ENCODE measurements at places on chromosomes 16 and 17.

- DNase-seq = no peak
These were observed 11.1 kb downstream of the UBE2O start for GRCh38 chr17:76441686-76442340.

DNA sequence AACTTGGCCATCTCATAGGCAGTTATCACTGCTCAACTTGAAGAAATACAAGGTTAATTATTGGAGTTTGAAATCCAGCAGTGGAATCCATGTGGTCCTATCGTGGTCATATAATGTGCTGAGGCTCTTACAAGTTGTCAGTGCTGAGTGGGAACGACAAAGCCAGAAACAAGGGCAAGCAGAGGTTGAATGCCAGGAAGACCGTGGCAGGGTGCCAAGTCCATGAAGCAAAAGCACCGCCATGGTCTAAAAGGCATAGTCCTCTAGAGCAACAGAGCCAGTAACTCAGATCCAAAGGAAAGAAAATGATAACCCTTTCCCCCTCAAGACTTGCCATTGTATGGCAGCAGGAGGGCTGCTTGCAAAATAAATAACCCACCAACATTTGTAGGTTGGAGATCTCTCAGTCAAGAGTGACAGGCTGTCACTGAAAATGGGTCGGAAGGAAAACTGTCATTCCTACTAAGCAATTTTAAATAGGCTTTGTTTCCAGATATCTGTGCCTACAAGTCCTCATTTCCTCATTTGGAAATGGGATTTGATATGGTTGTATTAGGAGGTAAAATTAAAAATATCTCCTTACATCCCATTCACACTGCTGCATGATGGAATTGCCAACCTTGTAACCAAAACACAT, 36.4 kb upstream of the HSBP1 start:
- DNase-seq = no peak

- no peak for DNase-seq
These were observed 12.6 kb downstream of the C1QTNF1 start for GRCh38 chr17:79036596-79036995.

- DNase-seq = no peak
These were observed 80.7 kb downstream of the MPRIP start for GRCh38 chr17:17122781-17123483.

DNA sequence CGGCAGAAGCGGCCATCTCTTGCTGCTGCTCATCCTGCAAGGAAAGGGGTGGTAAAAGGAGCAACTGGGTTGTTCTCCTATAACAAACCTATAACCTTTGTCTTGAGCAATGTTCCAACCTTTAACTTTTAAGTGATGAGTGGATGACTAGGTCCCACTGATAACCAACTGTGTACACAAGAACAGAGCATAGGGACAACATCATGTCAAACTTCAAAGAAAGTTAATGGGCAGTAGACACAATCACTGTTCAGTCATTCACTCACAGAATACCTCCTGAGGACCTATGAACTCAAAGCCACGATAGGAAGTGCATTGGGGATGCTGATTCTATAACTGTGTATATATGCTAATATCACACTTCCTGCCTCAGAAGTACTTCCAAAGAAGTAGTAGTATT, 21.6 kb downstream of the CFAP97D1 start:
- no peak for DNase-seq

- DNase-seq = peak; percentile 75
These were observed at the start of gene HSF5 for GRCh38 chr17:58487589-58488427. HSF5 (minus strand) TSS chr17:58488408; CDS start chr17:58488274, 134 bp downstream.
